Activated T-helper 9 cell treated with anti-CD3 and anti-CD28 coated beads, Interleukin-2, amount 50 U/mL, for 16 hours (primary cell): ENCODE measurements at places on chromosomes 5 and 9.

DNA sequence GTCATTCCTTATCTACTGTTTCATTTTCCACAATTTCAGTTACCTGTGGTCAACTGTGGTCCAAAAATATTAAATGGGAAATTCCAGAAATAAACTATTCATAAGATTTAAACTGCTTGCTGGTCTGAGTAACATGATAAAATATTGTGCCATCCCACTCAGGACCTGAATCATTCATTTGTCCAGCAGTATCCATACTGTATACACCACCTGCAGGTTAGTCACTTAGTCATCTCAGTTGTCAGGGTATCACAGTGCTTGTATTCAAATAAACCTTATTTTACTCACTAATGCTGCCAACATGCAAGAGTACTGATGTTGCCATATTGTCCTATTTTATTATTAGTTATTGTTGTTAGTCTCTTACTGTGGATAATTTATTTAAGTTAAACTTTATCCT lies 139.7 kb downstream of the FBXO4 start:
- no peak for DNase-seq

GRCh38 chr9:137836151-137836830 lies 41.3 kb upstream of the CACNA1B start:
- DNase-seq, result no peak

DNA sequence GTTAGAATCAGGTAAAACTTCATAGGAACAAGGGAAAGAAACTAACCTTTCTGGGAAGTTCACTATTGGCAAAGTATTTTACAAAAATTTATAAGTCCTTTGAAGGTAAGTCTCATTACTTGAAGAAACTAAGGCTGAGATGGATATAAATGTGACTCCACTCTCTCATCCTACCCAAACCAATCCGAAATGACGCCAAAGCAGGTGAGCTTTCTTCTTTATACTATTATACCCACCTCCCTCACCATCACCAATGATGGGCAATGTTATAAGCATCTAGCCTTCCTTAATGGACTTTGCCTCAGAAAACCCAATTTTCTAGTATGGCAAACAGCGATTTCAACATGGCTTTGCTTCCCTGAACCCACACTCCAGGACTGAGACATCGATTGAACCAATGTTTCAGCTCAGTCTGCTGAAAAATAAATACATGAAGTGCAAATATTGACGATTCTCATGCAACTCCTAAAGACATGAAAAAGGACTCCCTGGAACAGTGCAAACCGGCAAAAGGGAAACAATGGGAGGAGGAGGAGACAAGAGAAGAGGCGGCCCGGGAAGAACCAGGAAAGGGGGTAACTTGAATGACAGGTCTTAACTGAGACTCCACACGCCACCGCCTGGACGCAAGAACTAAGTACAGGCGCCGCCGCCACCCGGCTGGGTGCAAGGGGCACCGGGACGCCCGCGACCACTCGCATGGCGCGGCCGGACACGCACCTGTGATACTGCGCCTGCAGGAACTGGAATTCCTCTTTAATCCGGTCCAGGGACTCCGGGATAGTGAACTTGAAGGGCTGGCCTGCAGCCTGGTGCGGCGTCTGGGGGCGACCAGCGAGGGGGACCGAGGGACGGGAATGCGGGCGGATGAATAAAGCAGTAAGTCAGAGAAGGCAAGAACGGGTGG lies 2.5 kb downstream of the TLE1 start:
- DNase-seq, result no peak

- DNase-seq, result no peak
These were observed 7.5 kb upstream of the PAM start for GRCh38 chr5:102747386-102748166.

GRCh38 chr9:8955315-8955714 lies 1155.7 kb upstream of the DMAC1 start:
- DNase-seq, result no peak

- DNase-seq, result no peak
These were observed 203.2 kb downstream of the SEMA6A start for GRCh38 chr5:116371431-116371830.

- DNase-seq, result no peak
These were observed 84.9 kb upstream of the PTGER4 start for GRCh38 chr5:40594811-40595210.

- DNase-seq, result no peak
These were observed 34.5 kb downstream of the NIPSNAP3B start for GRCh38 chr9:104798209-104798995.

DNA sequence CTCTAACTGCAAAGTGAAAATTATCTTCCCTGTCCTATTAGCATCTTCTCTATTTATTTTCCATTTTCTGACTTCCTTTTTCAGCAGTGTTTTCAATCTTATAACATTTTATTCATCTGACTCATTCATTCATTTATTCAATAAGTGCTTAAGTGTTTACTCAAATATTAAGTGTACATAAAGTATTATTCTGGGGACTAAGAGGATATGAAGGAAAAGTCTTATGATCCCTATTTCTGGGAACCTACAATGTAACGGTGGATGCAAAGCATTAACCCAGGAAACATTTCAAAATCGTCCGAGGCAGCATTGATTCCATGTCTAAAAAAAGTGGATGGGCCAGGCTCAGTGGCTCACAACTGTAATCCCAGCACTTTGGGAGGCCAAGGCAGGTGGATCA lies 19.4 kb upstream of the TRPM6 start:
- no peak for DNase-seq
